ENCODE measurements at places on chromosomes 13 and 19.

DNA sequence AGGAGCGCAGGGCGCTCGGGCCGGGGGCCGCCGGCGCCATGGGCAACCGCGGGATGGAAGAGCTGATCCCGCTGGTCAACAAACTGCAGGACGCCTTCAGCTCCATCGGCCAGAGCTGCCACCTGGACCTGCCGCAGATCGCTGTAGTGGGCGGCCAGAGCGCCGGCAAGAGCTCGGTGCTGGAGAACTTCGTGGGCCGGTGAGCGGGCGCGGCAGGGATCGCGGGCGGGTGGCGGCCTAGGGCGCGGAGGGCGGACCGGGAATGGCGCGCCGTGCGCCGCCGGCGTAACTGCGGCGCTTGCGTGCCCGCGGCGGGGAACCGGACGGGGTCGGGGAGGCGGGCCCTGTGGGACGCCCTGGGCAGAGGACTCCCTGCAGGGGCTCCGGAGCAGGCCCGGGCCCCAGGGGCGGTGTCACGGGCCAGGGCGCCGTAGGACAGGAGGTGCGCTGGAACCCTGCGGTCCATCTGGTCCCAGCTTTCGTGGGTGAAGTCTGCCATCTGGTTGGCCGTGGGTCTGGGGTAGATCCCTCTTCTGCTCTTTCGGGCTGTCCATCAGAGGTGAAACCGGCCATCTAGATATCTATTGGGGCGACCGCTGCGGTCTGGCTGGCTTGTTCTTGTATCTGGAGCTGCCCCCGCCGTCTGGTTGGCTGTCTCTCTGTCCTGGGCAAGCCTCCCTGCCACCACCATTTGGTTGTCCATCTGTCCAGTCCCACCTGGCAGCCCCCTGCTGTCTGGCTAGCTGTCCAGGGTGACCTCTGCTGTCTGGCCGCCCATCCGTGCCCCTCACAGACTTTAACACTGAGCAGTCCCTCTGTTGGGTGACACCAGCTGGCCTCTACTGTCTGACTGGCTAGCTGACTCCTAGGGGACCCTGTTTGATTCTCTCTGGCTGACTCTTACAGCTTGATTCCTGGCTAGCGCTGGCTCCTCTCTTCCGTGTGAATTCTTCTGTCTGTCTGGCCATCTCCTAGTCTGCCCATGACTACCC is 622 bp downstream of the DNM2 start:
- DNase-seq = peak; percentile 25

DNA sequence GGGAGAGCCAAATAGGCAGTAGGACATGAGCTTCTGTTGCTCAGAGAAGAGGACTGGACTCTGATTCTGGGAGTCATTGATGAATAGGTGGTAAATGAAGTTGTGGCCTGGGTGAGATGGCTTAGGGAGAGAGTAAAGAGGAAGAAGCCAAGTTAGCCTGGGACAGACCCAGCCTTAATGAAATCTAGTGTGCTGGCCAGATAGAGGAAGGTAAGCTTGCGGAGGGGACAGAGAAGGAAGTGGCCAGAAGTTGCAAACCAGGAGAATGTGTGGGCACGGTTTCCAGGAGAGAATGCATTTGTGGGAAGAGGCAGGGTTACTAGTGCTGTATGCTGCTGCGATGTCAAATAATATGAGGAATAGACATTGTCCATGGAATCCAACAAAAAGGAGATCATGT is 83.3 kb upstream of the OLFM4 start:
- DNase-seq = no peak

DNA sequence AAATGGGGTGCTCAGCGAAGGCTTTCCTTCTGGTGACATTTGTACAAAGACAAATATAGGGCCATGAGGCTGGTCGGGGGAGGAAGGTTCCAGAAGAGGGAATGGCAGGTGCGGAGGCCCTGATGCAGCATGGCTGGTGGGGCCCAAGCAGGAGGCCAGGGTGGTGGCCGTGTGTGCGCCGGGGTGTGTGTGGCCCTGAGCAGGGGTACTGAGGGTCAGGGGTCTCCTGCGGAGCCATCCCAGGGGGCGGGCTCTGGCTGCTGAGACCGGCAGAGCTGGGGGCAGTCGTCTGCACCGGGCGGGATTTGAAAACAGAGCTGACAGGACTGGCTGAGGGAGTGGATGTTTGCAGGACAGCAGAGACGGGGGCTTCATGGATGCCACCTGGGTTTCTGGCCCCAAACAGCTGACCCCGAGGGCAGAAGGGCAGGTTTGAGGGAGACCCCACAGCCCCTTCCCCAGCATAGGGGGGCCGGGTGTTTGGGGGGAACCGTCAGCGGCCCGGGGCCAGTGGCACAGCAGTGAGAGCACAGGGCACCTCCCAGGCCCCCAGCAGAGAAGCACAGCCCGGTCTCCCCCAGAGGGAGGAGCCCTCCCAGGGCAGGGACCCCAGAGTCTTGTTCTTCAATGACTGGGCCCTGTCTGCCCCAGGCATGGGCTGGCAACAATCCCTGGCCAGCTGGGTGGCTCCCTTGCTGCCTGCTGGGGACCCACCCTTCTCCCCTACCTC is 11.4 kb downstream of the PIAS4 start:
- no peak for DNase-seq

DNA sequence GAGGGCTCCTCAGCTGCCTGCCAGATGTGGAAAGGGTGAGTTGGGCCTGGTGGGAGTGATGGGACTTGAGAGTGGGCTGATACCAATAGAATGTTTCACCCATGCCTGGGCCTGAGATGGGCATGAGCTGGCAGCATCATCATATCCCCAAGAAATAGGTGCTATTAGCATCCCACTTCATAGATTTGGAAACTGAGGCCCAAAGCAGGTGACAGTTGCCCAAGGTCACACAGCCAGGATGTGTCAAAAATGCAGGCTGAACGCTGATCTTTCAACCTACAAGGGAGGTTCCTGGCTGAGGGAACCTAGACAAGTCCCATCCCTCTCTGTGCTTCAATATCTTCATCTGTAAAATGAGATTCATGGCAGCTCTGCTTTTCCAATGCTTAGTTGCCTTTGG is 4.6 kb downstream of the SYDE1 start:
- DNase-seq = no peak

All from activated CD8-positive, alpha-beta memory T cell treated with anti-CD3 and anti-CD28 coated beads for 1 hour (primary cell).